ENCODE measurements at places on chromosomes 1 and 21.

DNA sequence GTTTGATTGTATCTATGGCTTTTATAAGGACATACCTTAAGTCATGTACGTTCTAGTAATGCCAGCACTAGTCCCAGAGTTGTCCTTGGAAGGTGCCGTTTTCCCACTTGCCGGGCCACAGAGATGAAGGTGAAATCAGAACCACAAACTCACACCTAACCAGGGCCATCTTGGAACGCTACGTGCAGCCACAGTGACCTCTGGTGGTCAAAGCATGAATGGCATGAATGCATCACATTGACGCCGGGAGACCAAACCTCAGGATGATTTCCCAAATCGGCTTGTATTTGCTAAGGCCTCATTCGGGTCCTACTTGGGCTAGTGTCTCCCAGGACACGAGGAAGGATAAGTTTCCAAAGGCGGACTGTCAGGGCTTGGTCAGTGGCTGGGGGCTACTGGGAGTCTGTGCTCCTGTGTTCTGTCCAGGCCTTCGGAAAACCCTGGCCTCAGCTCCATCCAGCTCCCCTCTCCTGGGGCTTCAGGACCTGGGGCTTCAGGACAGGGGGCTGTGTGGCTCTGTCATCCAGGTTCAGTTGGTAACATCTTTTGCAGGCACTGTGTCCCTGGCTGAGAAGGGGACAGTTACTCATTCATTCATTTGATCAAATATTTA, 260.5 kb downstream of the PRDM2 start:
- peak; percentile 40 for DNase-seq

DNA sequence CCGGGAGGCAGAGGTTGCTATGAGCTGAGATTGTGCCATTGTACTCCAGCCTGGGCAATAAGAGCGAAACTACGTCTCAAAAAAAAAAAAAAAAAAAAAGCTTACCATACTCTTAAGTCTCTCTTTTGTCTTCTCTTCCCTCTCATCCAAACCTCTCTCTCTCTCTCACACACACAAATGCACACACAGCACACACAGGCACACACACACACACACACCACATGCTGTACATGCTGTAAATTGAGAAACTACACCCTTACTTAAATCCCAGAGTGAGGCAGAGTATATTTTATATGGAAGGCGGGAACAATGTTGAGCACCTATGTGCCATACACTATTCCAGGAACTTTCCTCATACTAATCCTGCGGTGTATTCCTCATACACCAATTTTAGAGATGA, 6.5 kb downstream of the MCOLN3 start:
- DNase-seq: no peak

GRCh38 chr21:25925064-25925800, 190.5 kb downstream of the GABPA start:
- no peak for DNase-seq

DNA sequence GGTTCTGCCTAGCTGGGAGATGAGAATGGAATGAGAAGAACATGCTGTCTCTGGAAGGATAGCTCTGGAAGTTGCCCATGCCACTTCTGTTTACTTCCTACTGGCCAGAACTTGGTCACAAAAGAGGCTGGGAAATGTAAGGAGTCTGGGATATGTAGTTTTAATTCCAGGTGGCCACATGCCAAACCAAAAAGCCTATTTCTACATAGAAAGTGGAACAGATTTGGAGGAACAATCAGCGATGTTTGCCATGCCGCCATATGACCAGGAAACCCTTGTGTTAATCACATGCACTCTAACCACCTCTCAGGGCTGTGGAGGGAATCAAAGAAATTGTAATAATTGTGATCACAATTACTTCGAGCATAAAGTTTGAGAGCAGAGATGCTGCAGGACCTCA, 10.0 kb upstream of the OLIG2 start:
- DNase-seq: no peak

All from ELR (cell line).